ENCODE measurements at places on chromosomes 4 and X.

- DNase-seq = no peak
Observed at GRCh38 chr4:123869286-123870215, 473.0 kb downstream of the SPRY1 start.

- no peak for DNase-seq
Observed at GRCh38 chr4:11397819-11398610, 30.7 kb downstream of the HS3ST1 start.

GRCh38 chr4:31918891-31919290 is 1198.7 kb downstream of the PCDH7 start:
- no peak for DNase-seq

DNA sequence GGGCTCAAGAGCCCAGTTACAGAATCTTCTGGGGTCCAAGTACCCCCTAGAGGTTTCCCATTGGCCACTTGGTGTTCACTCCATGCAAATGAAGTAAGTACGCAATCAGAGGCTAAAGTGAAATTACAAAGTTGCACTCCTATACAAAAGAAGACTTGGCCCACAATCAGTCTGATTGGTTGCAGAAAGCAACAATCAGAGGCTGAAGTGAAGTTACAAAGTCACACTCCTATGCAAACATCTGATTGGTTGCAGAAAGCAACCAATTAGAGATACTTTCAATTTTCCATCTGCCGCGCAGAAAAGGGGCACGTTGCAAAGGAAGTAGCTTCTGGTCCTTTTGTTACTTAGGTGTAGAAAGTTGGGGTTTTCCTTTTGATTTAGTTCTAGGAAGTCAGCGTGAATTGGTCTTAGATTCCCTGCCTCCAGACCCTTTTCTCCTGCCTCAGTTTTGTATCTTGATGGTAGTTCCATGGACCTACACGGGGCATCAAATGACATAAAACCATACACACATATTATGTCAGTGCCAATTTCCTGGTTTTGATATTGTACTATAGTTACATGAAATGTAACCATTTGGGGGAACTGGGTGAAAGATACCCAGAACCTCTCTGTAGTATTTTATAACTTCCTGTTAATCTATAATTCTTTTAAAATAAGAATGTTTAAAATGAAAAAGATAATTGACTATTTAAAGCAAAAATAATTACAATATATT is 12.4 kb upstream of the PIN4 start:
- DNase-seq = no peak

GRCh38 chr4:125091101-125091500 is 223.7 kb upstream of the FAT4 start:
- no peak for DNase-seq

DNA sequence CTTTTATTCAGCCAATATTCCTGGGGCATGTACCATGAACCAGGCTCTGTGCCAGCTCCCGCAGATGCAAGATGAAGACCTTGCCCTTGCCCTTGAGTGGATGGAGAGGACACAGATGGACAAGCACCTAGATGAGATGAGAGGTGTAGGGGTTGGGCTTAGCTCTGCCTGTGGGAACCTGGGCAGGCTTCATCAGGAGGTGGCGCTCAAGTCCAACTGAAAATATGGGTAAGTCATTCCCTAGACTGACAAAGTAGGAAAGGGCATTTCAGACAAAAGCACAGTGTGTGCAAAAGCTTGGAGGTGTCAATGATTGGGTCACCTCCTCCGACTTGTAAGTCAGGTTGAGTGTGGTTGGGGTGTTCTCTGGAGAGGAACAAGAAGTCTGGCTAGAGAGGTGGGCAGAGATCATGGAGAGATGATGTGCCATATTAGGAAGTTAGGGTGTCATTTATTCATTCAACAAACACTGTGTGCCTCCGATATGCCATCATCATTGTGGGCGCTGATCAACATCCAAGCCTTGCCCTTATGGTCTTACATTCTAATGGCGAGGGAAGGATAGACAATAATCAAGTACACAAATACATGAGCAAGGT is 64.6 kb downstream of the ANAPC4 start:
- peak; percentile 67 for DNase-seq

- DNase-seq = no peak
Observed at GRCh38 chr4:111666826-111667360, 478.4 kb upstream of the FAM241A start.

DNA sequence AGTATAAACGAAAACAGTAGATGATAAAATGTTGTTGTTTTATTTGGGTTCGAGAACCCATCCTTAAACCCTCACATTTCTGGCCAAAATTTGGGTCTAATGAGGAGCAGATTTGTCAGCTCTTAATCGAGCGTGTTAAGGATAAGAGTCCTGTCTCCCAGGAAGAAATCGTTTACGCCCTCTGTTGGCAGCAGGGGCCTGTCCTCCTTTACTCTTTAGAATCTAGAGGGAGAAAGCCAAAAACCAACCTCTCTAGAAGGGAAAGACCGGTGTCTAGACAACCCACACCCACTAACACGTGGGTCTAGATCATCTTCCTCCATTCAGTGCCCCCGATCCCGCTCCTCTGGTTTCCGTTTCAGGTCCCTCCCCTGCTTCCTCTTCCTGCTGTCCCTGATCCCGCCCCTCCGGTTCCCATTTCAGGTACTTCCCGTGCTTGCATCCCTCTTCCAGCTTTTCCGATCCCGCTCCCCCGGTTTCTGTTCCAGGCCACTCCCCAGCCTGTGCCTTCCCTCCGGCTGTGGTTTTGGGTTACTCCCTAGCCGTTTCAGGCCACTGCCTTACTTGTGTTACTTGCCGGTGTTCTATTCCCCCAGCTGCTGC is 339.1 kb downstream of the PAPSS1 start:
- no peak for DNase-seq

GRCh38 chr4:153547520-153547919 is 81.4 kb downstream of the TMEM131L start:
- DNase-seq = no peak

GRCh38 chrX:15410430-15410829 is 26.2 kb upstream of the VEGFD start:
- no peak for DNase-seq

- DNase-seq = no peak
Observed at GRCh38 chrX:127570276-127570675, 481.9 kb downstream of the ACTRT1 start.

DNA sequence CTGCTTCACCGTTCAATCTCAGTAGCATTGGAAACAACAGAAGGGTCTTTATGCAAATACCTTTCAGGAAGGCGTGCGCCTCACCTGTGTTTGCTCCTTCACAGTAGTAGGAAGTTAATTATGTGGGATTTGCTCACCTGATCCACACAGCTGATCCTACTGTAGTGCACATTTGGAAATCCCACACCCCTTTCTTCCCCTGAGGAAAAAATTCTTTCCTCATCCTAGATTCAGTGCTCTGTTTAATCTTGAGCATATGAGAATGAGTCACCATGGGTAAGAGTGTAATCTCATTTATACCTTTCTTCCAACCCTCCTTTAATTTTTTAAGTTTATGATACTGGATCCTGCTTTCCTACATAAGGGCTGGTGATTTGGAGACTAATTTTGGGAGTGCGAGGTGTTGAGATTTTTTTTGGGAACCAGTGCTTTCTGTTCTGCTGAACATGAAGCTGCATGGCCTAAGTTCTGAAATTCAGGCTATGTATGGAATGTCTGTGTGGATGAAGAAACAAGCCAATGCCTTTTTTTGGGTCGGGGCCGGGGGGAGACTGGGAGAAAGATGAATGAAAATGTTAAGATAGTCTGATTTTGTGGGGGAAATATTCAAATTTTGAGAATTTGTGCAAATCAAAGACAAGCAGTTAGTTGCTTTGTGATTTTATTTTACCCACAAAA is 19.0 kb downstream of the GAB1 start:
- peak; percentile 30 for DNase-seq

DNA sequence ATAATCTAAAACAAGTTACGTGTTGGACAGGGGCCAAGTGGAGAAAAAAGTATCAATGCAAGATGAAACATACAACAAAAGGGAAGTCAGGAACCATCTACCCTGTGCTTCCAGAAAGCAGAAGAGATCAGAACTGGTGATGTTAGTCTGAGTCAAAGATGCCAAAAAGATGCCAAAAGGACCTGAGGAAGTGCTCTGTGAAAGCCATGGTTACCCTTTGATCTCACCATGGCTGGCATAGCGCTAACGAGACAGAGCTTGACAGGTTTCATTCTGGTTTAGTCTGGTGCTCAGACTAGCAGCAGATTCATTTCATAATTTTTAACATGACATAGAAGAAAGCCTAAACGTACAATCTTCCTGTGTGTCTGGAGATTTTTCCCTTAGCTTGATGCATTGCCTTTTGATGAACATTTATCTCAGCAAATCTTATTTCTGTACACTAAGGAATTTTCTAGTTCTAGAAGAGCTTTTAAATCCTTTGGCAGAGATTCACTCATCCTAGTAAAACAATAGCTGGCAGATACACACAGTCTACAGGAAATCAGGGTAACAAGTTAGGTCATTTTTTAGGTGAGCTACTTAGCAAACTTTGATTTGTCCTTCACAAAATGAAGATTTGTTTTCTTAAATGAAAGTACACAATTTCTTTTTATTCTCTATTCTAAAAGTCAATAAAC is 87.7 kb downstream of the COL25A1 start:
- no peak for DNase-seq

DNA sequence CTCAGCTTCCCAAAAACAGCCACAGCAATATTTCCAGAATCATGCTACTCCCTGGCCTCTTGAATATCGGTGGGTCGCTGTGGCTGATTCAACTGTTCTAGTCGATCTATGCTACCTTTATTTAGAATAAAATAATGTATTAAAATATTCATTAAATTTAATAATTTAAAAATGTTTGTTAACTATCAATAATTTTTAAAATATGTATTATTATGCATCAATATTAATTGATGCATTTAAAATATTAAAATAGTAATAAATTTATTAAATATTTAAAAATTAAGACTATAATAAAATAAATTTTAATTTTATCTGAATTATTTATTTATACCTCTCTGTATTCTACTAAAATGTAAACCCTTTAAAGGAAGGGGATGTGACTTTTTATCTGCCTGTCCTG is 19.0 kb downstream of the ARSD start:
- DNase-seq = no peak

GRCh38 chr4:79688691-79689090 is 280.7 kb upstream of the GK2 start:
- DNase-seq = no peak

DNA sequence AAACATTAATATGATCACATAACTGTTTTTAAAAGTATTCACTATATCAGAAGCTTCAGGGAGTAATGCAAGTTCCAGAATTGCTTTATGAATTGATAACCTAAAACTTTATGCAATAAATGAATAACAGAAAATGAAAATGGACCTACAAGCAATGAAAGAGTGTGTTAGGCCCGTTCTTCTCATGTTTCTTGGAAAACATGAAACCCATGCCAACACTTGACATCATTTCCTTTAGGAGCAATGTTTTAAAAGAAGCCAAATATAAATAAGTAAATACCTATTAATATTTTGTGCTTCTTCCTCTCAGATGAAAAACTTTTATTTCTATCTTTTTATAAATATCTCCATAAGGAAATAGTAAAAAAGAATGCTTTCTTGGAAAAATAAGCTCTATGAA is 123.0 kb upstream of the GALNT7 start:
- no peak for DNase-seq

DNA sequence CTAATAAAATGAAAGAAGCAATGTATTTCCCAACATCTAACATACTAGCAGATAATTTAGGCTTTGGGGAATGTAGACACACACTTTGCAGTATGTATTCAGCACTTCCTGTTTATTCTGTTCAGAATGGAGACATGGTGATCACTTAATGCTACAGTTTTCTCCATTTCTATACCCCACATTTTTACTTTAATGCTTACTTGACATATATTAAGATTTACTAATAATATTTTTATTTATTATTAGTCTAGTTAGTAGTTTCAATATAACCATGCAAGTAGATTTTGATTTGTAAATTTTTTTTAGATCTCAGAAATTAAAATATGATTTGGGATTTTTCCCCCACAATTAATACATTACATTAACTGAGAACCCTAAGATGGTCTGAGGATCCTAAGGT is 98.4 kb downstream of the PRSS12 start:
- no peak for DNase-seq

GRCh38 chr4:112119353-112119783 is 25.9 kb upstream of the FAM241A start:
- no peak for DNase-seq

GRCh38 chr4:147825451-147826287 is 93.8 kb downstream of the ARHGAP10 start:
- DNase-seq = no peak

GRCh38 chrX:153488231-153488914 is 6.4 kb upstream of the BGN start:
- no peak for DNase-seq

GRCh38 chrX:154123241-154124219 is 20.5 kb upstream of the OPN1LW start:
- DNase-seq = peak; percentile 61

DNA sequence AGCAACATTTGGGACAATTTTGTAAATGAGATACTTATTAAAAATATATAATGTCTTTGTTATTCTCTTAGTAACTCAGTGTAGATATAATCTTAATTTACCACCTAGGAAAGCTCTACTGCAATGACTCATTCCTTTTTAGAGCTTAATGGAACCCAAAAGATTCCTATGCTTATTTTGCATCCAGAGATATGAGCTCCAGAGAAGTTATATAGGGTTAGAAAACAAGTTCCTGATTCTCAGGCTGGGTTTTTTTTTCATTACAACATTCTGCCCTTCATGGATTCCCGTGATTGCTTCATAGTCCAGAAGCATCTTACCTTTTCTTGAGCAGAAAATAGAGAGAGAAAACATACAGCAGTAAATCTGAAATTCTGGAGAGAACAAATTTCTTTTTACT is 57.9 kb upstream of the CXCL8 start:
- DNase-seq = no peak

DNA sequence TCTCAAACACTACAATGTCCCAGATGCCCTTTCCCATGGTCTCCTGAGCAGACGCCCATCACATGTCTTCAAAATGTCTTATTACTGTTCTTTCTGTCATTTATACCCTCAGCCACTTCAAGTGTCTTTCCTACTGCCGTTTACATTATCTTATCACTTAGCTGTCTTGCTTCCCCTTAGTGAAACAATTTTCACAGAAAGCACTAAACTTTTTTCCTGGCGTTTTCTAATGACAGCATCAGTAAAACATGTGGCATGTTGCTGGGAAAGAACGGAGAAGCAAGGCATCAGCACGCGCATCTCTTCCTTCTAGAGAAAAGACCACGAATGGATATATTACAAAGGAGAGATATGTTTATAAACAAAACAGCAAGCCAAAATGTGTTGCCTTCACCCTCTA is 189.7 kb upstream of the SLIT2 start:
- DNase-seq = no peak

Data from trophoblast cell (in vitro differentiated cells and primary cell).